AG08396 (cell line): ENCODE measurements at places on chromosomes 2 and 18.

GRCh38 chr2:44137872-44138551 is 30.7 kb upstream of the PPM1B start:
- DNase-seq, result no peak

GRCh38 chr2:126824663-126825062 is 74.0 kb upstream of the TEX51 start:
- DNase-seq, result no peak

DNA sequence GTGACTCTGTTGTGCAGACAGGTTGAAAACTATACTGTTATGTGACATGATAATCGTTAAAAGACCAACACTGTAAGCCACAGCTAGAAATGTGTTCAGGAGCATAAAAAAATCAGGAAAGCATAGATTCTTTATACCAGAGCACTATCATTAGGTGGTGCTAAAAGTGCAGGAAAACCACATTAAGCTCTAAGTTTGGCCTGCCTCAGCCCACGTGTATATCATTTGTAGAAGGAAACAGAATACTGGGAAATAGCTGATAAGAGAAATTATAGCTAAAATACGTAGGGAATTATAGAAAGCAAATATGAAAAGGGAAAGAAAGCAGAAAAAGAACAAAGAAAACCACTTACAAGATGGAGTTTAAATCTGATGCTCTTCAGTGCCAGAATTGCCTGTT is 26.5 kb upstream of the C2orf74 start:
- peak; percentile 13 for DNase-seq

GRCh38 chr2:239833269-239834109 is 191.7 kb downstream of the NDUFA10 start:
- no peak for DNase-seq

GRCh38 chr18:59846814-59847490 is 52.8 kb upstream of the PMAIP1 start:
- peak; percentile 68 for DNase-seq

GRCh38 chr2:498493-499178 is 178.6 kb downstream of the TMEM18 start:
- no peak for DNase-seq

DNA sequence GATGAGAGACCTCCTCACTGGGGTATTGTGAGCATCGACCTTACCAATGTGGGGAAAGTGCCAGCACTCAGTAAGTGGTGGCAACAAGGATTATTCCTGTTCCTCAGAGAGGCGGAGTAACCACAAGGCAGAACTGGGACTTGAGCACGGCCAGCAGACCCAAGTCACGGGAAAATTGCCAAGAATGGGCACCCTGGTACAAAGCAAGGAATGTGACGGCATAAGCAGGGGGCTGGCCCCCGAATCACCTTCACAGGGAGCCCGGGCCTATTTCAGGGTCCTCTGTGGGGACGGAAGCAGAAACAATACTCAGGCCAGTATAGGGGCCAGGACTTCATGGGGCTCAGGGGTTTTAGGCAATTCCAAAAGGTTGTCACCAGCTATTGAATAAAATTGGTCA is 25.4 kb downstream of the CENPA start:
- DNase-seq, result no peak

GRCh38 chr2:98295275-98295674 is 51.0 kb upstream of the CNGA3 start:
- no peak for DNase-seq

DNA sequence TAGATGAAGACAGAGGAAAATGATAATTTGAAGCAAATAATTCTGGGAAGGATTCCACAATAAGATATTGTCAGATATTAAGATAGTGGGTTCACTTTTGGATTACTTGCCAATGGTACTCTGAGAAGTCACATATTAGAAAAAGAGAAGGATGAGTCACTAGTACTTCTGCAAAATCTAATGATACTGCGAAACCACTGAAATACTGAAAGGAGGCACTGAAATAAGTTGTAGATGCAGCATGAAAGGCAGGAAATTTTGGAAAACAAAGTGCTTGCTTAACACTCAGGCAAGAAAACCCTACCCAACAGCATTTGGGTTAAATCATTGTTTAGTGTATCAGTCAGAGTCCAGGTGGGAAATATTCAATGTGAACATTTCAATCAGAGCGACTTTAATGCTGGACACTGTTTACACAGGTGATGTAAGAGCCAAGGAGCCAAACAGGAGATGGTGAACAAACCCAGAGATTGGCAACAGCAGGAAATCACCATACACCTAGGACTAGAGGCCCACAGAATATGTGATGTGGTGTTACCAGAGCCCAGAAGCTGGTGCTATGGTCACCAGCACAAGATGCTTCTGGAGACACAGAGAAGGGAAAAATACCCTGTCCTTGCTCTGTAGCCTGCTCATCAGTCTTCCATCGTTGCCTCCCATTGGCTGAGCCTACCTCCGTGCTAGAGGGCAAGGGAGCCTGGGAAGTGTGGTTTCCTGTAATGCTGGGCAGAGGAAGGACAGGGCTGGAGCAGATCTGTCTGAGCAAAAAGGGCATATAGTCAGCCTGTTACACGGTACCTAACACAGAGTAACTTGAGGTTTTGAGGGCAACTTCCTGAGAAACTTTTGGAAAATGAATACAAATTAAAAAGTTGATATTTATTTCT is 204.7 kb upstream of the ITGA4 start:
- no peak for DNase-seq

GRCh38 chr18:76460482-76460881 is 34.6 kb downstream of the ZNF516 start:
- no peak for DNase-seq

- no peak for DNase-seq
These were observed 317.9 kb upstream of the PKDCC start for GRCh38 chr2:41729800-41730364.

DNA sequence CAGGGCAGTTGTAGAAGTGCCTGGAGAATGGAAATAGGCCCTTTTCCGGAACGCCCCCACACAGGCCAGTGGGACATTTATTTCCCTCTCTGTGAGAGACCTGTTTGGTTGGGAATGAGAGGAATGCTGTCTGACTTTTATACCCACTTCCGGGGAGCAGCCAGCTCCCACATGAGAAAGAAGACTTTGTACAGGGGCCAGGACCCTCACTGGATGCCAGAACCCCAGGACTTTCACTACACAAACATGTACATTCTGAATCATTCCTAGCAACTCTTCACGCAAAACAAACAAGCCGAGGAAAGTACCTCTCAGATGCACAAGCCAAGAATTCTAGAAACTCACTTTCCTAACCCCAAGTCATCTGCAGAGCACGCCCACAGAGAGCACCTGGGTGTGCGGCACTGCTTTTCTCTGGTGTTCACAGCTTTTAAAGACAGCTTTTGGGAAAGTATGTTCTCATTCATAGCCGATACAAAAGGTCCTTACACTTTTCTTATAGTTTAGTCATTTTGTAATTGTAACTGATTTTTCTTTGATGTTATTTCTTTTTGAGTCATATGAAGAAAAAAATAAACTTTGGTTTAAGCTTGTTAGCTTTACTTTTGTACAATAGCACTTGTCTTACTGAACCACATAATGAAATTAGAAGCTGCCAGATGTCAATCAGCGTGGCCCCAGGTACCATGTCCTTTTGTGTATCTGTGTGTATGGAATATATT is 856.1 kb upstream of the ID2 start:
- DNase-seq, result peak; percentile 22
